ENCODE measurements at places on chromosomes 2 and 18.
A peak's percentile ranks its signal among the peaks of the same experiment; 100 is the strongest.

DNA sequence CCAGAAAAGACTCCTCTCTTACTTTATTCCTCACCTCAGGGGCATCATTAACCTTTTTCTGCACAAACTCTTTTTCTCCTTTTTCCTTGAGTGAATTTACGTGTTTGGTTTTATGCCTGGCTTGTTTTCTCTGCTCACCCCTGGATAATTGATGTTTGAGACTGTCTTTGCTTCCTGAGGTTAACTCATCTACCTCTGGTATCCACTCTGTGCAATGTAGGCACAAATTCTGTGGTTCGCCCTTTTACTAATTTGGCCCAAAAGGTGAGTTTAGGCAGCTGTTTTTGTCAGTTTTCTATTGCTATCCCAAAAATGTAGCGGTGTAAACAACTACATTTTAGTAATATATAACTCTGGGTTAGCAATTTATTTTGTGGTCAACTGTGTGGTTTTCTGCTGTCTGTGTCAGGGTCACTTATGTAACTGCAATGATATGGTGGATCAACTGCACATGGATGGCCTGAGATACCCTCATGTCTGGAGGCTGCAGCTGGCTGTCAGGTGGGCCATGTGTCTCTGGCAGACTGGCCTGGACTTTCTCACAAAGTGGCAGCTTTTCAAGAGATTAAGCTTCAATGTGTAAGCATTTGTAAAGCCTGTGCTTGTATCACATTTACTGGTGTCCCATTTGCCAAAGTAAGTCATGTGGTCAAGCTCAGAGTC lies 329.7 kb downstream of the FSIP2 start:
- DNase-seq, result peak; percentile 6

DNA sequence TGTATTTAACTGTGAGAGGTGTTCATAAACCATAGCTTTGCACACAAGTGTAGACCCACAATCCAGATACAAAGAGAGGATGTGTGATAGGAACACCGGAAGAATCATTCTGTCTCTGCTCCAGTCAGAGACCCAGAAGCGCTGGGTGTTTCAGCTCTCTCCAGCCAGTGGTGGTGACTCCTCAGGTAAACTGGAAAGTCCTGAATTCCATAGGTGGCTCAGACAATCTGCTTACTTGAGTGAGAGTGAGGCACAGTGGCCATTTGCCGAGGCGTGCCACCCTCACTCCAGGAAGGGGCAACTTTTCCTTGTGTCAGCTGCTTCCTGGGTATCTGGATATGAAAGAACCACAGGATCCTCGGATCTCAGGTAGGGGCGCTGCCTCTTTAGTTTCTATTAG lies 171.5 kb downstream of the KCNS3 start:
- no peak for DNase-seq

GRCh38 chr2:160666154-160667060 lies 172.8 kb upstream of the RBMS1 start:
- no peak for DNase-seq

DNA sequence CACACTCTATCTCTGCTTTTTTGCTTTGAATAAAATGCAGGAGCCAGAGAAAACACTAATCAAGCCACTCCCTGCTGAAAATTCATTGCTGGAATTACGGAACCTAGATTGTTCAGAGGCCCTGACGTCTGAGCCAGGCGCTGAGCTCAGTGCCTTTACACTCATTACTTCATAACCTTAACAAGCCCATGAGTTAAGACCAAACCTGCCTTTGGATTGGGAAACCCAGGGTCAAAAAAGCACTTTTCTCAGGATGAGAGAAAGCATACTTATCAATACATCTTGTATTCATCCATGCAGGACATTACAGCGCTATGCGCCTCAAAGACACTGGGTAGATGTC lies 762 bp downstream of the INO80C start:
- peak; percentile 69 for DNase-seq

DNA sequence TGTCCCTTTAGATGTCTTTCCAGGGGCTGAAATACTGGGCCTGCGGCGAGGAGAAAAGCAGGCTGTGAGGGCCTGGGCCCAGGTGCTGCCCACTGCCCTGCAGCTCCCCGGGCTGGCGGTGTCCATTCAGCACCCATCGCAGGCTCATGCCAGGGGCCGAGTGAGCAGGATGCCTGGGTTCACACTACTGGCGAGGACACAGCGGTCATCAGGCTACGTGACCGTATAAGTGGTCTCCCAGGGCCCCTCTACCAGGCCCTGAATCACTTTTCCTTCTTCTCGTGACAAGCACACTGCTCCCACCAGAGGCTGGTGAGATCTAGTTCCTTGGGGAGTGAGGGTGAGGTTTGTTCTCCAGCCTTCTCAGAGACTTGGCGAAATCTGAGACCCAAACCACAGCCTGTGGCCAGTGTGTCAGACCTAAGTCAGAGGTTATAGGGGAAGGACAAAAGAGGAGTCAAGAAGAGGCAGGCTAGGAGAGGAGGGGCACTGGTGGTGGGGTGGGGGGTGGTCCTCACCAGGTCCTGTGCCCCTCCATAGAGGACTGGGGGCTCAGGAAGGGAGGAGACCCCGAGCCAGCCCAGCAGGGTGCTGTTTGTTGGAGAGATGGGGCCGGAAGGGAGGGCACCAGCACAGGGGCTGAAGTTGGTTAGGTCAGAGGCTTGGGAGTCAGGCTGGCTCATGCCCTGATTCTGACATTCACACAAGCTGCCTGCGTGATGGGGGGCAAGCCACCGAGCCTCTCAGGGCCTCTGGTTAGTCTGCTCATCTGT lies 6.6 kb upstream of the SEMA4C start:
- no peak for DNase-seq

DNA sequence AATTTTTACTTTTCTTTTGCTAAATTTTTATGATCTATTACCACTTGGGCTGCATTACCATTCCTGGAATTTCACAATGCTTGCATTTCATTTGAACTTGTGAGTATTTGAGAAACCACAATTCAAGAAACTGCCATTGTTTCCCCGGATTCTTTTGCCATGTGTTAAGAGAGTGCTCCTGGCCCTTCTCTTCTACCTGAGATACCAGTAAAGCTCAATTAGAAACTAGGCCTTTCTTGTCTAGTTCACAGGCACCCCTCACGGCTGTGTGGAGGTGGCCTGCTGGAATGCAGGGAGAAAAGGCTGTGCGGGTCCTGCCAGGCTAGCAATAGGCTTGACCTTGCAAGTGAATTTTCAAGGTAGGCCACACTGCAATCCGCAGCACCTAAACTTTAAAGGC lies 40.8 kb downstream of the ZEB2 start:
- no peak for DNase-seq

GRCh38 chr2:233471291-233472035 lies 95.1 kb downstream of the USP40 start:
- DNase-seq, result no peak

- no peak for DNase-seq
These were observed 146.6 kb downstream of the ZNF516 start for GRCh38 chr18:76348267-76349066.
